ENCODE measurements at places on chromosomes 3 and 15.

GRCh38 chr3:71994906-71995305, 210.0 kb upstream of the PROK2 start:
- no peak for DNase-seq

DNA sequence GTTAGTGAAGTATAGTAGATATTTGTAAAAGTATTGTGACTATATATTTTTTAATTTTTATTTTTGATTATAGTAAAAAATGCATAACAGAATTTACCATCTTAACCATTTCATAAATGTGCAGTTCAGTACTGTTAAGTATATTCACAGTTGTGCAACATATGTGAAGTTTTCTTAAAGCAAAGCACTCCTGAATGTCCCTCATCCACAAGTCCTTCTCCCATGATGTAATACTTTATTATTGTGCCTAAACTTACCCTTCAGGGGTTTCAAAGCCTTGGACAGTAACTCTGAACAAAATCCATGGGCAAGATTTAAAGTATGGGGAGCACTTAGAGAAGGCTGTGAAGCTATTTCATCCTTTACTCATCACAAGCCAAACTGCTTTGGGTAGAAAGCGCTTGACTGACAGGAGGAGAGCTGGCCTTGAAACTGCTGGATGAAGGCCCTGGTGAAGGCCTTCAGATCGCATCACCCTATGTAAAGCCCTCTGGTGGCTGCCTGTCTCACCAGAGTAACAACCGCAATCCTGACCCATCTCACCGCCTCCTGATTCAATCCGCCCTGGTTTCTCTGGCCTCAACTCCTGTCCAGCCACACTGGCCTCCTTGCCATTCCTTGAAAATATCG, 28.0 kb downstream of the LSM3 start:
- no peak for DNase-seq

DNA sequence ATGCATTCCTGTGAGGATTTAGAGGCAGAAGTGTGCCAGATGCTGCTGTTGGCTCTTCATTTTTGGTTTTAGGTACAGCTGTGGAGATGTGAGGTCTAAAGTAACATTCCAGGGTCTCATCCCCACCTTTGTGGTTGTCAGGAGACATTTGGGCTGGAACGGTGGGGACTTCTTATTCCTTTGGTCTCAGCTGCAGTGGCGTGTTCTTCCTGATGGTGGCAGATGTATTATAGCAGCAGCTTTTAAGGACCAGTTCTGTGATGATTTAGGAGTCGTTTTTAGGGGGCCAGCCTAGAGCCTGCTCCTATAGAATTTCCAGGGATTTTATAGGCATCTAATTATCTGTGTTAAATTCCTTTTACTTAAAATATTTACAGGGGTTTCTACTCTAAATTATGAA, 221.0 kb upstream of the EOMES start:
- no peak for DNase-seq

DNA sequence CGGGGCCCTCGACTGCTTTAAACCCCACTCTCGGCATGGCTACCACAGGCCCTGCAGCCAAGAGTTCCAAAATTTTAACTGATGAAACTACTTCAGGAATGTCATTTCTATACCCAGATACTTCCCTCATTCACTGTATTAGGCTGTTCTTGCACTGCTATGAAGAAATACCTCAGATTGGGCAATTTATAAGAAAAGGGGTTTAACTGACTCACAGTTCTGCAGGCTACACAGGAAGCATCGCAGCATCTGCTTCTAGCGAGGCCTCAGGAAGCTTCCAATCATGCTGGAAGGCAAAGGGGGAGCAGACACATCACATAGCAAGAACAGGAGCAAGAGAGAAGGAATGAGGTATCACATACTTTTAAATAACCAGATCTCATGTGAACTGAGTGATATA, 21.6 kb upstream of the ALCAM start:
- no peak for DNase-seq

- no peak for DNase-seq
Observed at GRCh38 chr15:90876046-90876445, 7.7 kb downstream of the FURIN start.

DNA sequence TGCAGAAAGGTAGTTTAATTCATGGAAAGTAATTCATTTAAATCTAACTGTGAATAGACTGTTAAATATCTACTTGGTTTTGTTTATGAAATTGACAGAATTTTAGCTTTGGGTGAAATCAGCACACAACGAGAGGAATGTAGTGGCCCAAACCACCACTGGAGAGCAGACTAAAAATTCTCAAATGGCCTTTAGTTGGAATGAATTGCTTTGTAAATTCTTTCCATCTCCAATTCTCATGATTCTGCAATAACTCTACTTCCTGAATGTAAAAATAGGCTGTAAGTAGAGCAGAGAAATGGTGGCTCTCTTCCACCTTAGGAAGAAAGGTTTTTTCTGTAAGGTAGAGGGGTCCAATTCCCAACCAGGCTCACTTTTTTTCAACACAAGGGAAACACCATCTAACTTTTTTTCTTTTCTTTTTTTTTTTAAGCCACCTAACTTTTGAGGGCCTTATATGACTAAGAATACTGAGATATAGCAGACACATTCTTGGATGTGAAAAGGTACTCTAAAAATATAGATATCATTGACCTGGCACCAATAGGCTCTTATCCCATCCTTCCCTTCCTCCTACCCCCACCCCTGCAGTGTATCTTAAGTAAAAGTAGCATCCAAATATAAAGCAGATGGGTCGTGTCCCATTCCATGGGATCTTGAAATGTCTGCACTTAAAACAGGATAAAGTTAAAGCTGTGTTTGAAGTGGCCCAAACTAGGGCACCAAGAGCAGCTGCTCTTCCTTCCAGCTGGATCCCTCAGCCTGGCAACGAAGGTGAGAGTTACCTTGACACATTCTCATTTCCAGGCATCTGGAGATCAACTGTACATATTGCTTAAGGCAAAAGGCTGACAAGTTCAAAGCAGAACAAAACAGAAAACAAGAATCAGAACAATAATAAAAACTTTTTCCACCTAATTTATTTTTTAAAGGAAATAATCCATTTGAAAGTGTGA, 194.1 kb downstream of the TPRG1 start:
- no peak for DNase-seq

DNA sequence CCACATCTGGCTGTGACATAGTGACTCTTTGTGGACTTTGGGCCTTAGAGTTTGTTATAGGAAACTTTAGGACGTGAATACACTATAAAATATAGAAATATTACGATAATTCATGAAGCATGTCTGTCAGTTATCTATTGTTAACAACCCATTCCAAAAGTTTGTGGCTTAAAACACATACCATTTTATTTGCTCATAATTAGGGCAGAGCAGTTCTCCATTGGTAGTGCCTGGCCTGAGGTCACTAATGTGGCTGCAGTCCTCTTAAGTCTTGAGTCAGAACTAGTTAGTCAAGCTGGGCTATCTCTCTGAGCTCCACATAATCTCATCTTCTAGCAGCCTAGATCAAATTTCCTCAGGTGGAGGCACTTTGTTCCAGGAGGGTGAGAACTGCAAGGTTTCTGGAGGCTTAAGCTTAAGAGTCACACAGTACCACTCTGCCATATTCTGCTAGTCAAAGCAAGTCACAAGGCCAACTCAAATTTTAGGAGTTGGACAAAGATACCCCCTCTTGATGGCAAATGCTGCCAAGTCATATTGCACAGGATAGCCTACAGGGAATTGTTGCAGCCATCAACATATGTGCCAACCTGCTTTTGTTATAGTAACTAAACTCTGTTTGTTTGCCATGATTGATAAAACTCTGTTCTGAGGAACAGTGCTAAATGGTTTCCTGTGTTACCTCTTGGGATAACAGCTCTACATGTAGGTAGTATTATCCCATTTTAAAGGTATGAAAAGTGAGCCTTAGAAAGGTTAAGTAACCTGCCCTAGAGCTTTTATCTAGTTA, 8.7 kb downstream of the ATXN7 start:
- DNase-seq, result no peak

GRCh38 chr3:13951184-13951583, 71.3 kb upstream of the WNT7A start:
- DNase-seq, result no peak

- DNase-seq, result no peak
Observed at GRCh38 chr15:45128971-45129639, 574 bp downstream of the DUOXA1 start.

GRCh38 chr3:112384769-112385168, 51.8 kb downstream of the CD200 start:
- no peak for DNase-seq

- DNase-seq, result no peak
Observed at GRCh38 chr3:119468041-119468440, 722 bp upstream of the POGLUT1 start.

DNA sequence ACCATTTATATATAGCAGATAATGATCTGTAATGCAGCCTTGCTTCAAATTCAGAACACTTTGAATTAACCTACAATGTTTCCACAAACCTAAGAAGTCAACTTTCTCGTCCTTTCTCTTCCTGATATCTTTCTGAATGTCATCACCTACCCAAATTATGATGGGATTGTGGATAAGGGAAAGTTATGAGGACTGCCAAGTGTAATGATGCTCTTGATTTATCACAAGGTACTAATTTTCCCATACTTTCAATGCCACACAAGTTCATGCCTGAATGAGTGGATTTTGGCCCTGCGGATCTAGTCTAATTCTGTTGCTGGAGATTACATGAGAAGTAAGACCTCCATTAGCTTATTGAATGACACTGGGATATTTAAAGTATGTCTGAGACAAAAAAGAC, 82.6 kb upstream of the NANOGP8 start:
- no peak for DNase-seq

GRCh38 chr3:113275929-113276750, 64.8 kb downstream of the BOC start:
- DNase-seq, result no peak

DNA sequence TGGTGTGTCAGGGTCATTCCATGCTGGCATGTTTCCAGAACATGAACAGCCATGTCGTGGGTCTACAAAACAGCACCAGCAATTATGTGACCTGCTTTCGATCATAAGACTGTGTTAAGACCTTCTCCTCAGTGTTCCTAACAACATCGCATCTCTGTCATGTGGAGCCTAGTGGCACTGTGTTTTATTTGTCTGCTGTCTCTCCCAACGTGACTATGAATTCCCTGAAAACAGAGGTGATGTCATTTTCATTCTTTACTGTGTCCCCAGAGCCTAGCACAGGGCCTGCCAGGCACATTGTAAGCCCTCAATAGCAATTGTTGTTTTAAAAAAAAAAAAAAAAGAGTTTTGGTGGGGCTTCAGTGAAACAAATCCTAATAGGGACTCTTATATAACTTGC, 94.2 kb upstream of the IL12A start:
- DNase-seq, result no peak

- DNase-seq, result no peak
Observed at GRCh38 chr3:184647405-184647936, 64.4 kb downstream of the MAGEF1 start.

DNA sequence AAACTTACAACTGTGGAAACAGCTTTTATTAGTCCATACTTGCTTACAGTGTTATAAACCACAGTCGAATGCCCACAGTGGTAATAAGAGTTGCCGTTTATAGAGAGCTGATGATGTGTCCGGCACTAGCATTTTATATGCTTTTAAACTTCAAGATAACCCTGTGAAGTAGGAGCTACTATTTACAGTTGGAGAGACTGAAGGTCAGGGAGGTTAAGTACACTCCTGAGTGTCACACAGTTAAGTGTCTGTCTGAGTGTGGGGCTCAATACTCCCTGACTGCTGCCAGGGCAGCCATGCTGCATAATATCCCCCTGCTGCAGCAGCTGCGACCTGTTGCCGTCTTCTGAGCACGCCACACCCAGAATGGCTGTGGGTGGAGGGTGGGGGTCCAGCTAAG, 89.9 kb upstream of the TNFAIP8L3 start:
- DNase-seq, result no peak

DNA sequence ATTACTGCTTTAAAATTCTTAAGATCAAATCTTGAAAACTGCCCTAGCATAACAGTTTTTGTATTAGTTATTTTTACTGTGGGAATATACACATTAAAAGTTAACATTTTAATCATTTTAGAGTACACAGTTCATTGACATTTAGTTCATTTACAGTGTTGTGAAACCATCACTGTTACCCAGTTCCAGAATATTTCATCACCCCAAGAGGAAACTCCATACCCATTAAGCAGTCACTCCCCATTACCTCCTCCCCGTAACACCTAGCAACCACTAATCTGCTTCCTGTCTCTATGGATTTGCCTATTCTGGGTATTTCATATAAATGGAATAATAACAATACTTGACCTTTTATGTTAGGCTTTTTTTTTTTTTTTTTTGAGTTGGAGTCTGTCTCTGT, 164.1 kb upstream of the LRRFIP2 start:
- DNase-seq, result no peak

DNA sequence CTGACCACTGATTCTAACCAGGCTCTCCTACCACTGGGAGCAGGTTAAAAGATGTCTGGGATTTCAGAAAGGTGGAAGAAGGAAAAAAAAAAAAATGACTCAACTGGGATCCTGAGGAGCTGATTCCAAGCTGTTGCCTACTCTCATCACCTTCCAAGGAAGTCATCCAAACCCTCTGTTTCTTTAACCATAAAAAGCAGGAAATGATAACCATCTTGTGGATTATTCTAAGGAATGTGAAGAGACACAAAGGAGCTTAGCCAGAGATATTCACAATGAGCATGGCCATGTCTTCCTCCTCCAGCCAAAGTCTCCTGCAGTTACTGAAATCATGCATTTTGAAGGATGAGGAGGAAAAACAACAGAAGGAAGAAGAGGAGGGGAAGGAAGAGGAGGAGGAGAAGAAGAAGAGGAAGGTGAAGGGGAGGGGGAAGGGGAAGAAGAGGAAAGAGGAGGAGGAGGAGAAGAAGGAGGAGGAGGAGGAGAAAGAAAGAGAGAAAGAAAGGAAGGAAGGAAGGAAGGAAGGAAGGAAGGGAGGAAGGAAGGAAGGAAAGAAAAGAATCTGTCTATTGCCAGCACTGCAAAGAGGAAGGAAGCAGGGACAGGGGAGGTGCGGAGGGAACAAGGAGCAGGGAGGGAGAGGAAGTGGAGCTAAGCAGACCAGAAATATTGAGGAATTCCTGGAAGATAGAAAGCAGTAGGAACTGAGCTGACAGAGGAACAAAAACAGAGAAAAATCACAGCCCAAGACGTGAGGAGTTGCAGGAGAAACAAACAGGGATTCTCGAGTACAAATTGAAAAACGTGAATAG, 229.2 kb downstream of the UACA start:
- DNase-seq, result no peak

GRCh38 chr15:81014446-81015093, 13.8 kb downstream of the TLNRD1 start:
- no peak for DNase-seq

- no peak for DNase-seq
Observed at GRCh38 chr3:185539934-185540333, 12.5 kb downstream of the LIPH start.
